Pons (tissue), 1 donor: ENCODE measurements at places on chromosomes 3 and 15.

DNA sequence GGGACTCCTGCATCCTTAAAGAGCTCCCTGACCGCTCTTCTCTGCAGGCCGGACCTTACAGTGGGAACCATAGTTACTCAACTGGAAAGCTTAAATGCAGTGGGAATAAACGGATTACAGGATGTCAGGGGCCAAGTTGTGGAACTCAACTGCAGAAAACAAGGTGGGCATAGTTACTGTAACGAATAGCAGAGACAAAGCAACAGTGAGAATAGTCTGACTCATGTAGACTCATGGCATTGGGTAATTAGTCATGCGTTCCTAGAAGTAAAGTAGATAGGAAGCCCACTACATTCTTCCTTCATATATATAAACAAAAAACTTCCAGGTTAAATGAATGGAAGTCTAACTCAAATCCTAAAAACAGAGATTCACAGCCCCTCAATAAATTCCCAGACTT lies 95.5 kb upstream of the CHRNA7 start:
- DNase-seq: no peak

DNA sequence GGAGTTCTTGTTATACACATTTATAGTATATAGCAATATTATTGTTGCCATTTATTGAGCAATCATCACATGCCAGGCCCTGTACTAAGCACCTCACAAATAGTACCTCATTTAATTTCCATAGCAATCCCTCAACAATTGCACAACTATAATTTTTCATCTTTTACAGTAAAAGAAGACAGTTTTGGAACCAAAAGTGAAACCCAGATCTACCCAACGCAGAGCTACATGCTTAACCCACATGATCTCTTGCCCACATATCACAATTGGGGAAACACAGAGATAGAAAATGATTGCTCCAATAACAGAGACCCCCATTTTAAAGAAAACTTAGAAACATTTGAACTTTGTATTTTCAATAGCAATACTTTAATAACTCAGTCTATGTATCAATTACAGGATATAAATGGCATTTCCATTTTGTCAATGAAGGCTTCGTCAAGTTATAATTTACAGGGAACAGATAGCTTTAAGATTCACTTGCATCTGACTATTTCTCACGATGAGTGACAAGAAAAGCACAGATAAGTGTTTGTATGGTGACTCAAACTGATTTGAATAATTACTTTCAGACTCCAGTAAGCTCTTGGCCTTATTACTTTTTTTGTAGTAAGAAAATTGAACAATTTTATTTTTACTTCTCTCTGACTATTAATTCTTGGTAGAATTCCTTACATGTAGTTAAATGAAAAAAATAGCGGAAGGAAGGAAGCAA lies 38.7 kb upstream of the CCDC50 start:
- DNase-seq: peak; percentile 32

DNA sequence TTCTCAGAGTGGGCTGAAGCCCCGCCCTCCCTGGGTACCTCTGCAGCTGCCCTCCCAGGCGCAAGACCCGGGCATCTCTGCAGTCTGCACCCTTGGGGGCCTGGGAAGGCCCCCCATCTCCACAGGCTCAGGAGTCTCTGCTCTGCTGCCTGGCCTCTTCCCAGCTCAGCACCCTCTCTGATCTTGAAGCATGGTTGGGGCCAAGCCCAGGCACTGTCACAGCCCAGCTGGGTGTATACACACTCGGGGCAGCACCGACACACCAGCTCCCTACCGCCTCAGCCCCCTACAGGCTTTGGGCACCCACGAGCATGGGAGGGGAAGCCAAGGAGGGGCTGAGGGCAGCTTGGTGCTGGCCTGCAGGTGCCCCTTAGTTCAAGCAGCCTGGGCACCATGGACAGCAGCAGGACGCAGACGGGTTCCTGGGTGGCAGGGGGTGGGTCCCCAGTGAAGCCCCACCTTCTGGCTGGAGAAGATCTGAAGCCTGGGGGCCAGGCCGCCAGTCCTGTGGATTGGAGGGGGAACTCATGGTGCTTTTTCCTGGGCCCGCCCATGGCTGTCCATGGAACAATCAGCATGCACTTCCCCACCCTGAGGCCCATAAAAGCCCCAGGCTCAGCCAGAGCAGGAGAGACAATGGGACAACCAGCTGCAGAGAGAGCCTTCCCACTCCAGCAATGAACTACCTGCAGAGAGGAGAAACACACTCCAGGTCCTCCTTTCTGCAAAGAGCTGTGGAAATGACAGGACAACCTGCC lies 170.6 kb downstream of the TJP1 start:
- no peak for DNase-seq

- no peak for DNase-seq
These were observed 32.5 kb upstream of the DCLK3 start for GRCh38 chr3:36796881-36797280.

GRCh38 chr3:143594206-143594605 lies 254.1 kb downstream of the SLC9A9 start:
- no peak for DNase-seq

GRCh38 chr3:32973982-32974381 lies 22.5 kb downstream of the CCR4 start:
- DNase-seq: no peak

- no peak for DNase-seq
These were observed 1012.7 kb upstream of the CADM2 start for GRCh38 chr3:83946049-83946448.

GRCh38 chr3:51398595-51399310 lies 7.7 kb downstream of the RBM15B start:
- no peak for DNase-seq

- DNase-seq: no peak
These were observed 227.7 kb upstream of the CNTN3 start for GRCh38 chr3:74842141-74842540.

DNA sequence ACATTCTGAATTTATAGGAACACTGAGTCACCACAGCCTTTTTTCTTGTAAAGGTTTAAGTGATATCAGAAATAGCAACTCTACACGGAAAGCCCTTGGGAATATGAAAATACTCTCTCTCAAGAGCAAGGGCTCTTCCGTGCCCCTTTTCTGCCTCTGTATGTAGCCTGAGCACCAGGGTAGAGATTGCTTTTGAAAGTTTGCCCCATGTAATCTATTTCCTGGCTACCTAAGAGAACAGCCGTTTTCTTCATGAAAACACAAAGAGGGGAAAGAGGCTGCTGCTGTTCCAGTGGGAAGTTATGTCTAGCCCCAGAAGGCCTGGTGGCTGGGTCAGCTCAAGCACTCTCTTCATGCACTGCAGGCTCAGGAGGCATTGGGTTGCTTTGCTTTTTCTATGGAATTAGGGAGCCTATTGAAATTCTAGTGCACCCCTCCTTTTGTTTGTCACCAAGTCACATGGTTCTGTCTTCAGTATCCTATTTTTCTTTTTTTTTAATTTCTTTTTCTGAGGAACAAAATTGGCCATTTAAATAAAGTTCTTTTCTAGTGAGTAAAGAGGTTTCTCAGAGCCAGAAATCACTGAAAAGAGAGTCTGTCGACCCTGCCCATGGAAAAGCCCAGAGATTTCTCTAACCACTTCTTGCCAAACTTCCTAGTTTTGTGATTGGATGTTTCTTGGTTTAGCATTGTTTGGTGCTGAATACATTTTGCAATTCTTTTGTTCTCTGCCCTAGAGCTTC lies 39.5 kb downstream of the TIGIT start:
- peak; percentile 71 for DNase-seq

GRCh38 chr15:31447931-31448634 lies 121.4 kb downstream of the KLF13 start:
- no peak for DNase-seq

DNA sequence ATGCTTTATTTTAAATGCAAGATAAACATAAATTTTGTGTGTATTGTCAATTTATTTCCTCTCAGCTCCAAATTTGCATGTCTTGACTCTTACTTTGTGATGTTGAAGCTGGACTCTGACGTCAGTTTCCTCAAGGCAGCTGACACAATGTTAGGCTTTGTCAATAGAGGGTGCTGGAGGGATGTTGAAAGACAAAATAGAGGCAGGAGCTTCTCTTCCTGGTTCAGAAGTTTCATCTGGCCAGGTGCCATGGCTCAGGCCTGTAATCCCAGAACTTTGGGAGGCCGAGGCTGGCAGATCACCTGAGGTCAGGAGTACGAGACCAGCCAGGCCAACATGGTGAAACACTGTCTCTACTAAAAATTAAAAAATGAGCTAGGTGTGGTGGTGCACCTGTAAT lies 408.6 kb downstream of the GBE1 start:
- peak; percentile 28 for DNase-seq

DNA sequence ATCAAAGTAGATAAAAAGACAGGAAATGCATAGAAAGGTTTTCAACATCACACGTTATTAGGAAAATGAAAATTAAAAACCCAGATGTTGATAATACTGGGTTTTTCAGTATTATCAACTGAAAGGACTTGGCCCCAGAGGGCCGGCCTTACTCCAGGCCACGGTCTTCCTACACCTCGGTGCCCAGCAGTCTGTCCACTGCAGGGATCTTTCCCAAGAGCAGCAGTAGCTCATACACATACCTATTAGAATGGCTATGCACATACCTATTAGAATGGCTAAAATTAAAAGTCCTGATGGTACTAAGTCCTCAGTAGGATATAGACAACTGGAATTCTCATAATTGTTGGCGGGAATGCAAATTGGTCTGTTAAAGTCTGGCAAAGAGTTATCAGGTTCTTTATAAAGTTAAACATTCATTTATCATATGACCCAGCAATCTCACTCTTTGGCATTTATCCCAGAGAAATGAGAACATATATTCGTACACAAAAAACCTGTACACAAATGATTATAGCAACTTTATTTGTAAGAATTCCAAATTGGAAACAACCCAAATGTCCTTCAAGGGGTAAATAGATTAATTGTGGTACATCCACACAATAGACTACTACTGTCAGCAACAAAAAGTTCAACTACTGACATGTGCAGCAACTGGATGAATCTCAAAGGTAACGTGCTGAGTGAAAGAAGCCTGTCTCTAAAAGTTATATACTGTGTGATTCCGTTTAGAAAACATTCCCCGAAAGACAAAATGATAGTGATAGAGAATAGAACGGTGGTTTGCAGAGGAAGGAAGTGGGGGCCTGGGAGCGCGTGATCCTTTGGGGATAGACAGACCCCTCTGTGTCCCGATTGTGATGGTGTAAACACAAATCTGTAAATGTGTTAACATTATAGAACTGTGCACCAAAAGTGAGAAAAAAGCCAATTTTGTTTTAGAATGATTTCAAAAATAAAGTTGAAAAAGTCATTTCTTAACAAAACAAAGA lies 62.3 kb downstream of the MCTP2 start:
- DNase-seq: no peak

DNA sequence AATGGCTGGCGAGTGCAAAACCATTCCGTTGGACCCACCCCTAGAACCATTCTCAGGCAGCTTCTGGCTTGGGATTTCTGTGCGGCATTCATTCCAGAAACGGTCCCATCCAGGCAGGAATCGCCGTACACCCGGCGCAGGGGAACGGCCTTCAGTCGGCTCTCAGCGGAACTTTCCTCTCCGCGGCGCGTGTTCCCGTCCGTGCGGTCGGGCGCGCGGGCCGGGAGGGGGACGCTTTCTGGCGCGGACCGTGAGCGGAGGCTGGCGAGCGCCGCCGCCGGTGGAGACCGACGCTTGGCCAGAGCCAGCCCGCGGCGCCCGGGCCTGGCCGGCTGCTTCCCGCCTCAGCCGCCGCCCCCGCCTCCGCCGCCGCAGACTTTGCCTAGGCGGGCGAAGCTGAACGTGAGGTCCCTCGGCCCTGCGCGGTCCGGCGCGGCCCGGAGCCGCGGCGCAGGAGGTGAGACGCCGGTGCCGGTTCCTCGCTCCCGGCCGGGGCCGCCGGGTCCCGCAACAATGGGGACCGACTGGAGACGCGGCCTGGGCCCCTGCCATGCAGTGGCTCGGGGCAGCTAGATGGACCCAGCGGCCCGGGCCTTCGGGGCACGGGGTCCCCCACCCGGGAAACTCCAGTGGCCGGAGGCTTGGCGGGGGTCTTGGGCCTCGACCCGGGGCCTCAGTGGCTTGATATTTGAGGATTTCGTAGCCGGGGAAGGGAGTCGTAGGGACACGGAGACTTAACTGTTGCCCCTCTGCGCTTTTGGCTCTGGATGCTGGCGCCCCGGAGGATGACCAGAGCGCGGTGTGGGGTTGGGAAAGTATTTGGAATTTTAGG lies at the start of gene RAD54L2:
Gene RAD54L2, plus strand, starts transcription at position 261 of the 832 bp plus-strand sequence. CDS start 51,702 bp downstream, outside the sequence.
- DNase-seq: peak; percentile 53

- no peak for DNase-seq
These were observed 286.1 kb upstream of the TBL1XR1 start for GRCh38 chr3:177483182-177483967.

DNA sequence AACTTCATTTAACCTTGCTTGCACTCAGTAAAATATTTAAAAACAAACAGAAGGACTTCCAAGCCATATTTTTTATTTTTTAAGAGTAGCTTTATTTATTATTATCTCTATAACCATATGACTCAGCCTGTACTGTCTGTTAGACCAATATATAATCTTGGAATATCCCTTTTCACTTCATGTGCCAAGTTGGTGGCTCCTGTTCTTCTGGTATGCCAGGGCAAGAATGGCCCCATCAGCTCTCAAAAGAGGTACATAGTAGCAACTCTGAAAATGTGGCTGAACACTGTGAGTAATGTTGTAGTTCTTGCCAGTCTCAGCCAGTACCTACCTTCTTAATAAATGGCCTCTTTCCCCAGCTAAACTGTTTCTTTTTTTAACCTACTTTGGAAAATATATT lies 257.0 kb upstream of the UBE2E1 start:
- DNase-seq: no peak

- peak; percentile 96 for DNase-seq
These were observed at the start of gene EFCAB12 for GRCh38 chr3:129428376-129429079. TSS of gene EFCAB12 (minus strand) at chr3:129428636. CDS start at chr3:129428488, 148 bp downstream.
